ENCODE measurements at places on chromosomes 6 and 20.

DNA sequence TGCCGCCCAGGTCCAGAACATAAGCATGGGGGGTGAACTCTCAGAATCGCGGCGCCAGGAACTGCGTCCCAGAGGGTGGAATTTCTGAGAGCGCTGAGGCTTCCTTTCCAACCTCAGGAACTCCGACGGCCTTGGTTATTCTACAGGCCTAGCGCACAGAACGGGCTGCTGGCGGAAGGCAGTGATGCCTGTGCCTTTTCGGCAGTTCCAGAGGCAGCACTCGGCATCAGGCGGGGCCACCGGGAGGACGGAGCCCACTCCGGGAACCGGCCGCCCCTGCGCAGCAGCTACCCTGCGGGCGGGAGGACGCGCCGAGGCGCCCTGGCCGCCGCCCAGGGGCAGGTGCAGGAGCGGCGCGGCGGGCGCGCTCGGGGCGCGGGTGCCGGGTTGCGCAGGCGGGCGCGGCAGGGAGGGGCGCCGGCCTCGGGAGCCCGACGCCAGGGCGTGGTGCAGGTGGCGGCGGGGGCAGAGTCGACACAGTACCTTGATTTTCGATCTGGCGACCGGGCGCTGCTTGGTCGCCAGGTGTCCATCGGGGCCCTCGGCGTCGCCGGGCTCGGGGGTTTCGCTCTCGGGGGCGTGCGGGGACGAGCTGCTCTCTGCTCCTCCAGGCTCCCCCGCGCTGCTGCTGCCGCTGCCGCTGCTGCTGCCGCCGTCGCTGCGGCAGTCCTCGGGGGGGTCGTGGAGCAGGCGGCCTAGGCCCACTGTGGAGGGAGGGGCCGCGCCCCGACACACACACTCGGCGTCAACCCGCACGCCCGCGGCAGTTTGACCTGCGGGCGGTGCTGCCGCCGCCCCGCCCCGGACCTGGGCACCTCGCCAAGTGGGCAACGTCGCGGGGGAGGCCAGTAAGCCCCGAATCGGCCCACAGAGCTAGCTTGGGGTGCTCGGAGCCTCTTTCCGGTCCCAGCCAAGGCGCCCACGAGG, 1.3 kb downstream of the OVOL2 start:
- no peak for DNase-seq

GRCh38 chr20:44066645-44067606, 120.1 kb downstream of the JPH2 start:
- DNase-seq = no peak

GRCh38 chr6:45921691-45922281, 93.9 kb downstream of the CLIC5 start:
- no peak for DNase-seq

- no peak for DNase-seq
Measured at GRCh38 chr6:12327391-12327790, 37.2 kb downstream of the EDN1 start.

- no peak for DNase-seq
Measured at GRCh38 chr6:17601386-17601703, 1.2 kb downstream of the FAM8A1 start.

DNA sequence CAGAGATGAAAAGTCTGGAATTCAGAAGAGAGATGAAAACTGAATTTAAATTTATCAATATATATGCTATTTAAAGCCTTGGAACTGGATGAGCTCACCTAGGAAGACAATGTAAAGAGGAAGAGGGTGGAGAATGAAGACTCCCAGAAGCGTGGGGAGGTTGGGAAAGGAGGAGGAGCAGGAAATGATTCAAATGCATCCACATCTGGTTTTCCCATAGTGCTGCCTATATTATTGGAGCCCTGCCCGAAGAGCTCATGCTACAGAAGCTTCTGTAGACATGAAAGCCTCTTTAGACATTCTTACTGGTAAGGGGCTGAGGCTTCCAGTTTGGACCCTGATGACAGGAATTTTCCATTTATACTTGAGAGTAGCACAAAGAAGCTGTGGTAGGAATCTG, 19.2 kb downstream of the PDE7B start:
- DNase-seq = no peak

All from NCI-H460 (cell line).